Fibroblast of the conjunctiva (primary cell): ENCODE measurements at places on chromosomes 4 and X.

DNA sequence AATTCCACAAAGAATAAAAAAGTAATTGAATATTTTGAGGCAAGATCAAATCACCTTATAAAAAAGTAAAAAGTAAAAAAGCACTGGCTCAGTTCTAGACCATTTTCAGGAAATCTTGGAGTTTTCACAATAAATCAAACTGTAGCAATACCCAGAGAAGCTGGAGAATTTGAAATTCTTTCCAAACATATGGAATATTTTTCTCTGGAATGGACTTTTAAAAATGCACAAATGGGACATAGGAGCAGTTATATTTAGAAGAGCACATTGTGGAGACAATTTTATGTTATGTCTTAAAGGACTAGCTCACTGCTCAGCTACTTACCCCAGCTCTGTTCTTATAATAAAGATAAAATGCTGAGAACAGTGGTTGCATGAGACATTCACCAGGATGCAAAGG lies 211.9 kb upstream of the KIT start:
- no peak for DNase-seq

- no peak for DNase-seq
Observed at GRCh38 chr4:128380306-128380705, 92.7 kb upstream of the PGRMC2 start.

GRCh38 chrX:32289356-32289755 lies 922.0 kb downstream of the DMD start:
- DNase-seq: no peak

- DNase-seq: peak; percentile 47
Observed at GRCh38 chrX:135974279-135974856, 580 bp upstream of the MMGT1 start.

GRCh38 chr4:76584241-76585152 lies 149.5 kb downstream of the SHROOM3 start:
- no peak for DNase-seq

- DNase-seq: no peak
Observed at GRCh38 chrX:39418731-39419638, 617.7 kb downstream of the MID1IP1 start.

GRCh38 chr4:31023109-31023508 lies 302.9 kb downstream of the PCDH7 start:
- no peak for DNase-seq

DNA sequence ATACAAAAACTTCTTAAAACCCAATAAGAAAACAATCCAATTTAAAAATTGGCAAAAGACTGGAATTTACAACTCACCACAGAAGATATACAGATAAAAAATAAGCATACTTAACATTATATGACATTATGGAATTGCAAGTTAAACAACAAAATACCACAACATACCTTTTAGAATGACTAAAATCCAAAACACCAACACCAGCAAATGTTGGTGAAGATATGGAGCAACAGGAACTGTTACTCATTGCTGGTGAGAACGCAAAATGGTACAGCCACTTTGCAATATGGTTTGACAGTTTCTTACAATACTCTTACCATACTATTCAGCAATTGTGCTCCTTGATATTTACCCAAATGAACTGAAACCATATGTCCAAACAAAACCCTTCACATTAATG lies 112.4 kb downstream of the ADGRL3 start:
- DNase-seq: no peak

- no peak for DNase-seq
Observed at GRCh38 chr4:183343730-183344129, 21.5 kb upstream of the CLDN24 start.

DNA sequence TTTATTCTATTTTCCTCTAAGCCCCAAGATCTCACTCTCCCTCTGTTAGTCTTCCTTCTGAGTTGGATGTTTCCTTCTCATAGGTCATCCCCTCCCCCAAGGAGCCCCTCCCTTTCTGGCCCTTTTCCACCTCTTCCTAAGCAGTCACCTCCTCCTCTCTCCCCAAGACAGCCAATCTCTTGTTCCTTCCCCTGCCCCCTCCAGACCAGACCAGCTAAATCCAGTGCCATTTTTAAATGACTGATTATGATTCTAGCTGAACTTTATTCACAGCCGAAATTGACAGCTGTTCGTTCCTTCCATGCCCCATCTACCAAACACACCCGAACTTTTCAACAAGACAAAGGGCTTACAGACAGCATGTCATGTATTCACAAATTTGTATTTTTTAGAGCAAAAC lies 1.9 kb downstream of the SPIN2A start:
- no peak for DNase-seq

GRCh38 chrX:43985511-43985910 lies 12.3 kb upstream of the NDP start:
- DNase-seq: no peak

DNA sequence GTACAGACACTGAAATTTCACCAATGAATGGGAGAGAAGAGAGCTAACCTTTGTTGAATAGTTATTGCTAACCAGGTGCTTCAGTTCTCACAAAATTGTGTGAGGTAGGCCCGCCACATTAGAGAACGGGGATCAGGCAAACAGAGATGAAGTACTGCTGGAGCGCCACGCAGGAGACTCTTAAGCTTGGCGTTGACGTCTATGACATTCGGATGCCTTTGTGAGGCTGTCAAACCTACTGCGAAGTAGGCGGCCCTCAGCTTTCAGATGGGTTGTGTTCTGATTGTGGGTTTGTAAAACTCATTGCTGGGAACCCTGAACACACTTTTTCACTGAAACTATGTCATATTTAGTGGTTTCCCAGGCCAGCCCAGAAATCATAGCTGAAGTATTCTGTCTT lies 173.6 kb downstream of the CBR4 start:
- no peak for DNase-seq

GRCh38 chr4:183758758-183759447 lies 99.8 kb downstream of the TRAPPC11 start:
- no peak for DNase-seq

DNA sequence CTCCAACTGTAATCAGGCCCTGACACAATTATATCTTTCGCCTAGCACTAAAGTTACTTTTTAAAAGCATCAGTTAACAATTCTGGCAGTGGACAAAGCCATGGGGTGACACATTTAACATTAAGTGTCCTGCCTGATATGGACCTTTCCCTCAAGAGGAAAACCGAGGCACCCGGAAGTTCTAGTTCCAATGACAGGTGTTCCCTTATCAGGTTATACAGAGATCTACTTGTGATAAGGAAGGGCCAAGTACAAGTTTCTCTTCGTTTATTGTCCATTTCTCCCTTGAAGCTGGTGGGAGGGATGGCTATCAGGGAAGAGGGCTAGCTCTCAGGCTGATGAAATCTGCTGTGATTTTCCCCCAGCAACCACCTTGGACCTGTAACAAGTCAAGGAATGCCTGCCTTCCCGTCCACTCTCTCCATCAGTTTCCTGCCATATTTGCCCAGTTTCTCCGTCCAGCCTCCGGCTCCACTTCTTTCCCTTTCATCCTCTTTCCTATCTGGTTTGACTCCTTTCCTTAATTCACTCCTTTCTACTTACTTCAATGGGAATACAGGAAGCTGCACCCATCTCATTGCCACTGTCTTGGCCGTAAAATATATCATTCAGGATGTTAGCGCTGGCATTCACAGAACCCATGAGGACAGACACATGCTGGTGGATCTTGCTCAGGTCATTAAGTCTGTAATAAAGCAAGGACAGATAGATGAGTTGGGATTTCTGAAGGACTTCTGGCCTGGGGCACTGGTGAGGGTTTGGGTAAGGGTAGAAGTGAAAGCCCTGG lies 95.0 kb downstream of the DGKK start:
- no peak for DNase-seq

DNA sequence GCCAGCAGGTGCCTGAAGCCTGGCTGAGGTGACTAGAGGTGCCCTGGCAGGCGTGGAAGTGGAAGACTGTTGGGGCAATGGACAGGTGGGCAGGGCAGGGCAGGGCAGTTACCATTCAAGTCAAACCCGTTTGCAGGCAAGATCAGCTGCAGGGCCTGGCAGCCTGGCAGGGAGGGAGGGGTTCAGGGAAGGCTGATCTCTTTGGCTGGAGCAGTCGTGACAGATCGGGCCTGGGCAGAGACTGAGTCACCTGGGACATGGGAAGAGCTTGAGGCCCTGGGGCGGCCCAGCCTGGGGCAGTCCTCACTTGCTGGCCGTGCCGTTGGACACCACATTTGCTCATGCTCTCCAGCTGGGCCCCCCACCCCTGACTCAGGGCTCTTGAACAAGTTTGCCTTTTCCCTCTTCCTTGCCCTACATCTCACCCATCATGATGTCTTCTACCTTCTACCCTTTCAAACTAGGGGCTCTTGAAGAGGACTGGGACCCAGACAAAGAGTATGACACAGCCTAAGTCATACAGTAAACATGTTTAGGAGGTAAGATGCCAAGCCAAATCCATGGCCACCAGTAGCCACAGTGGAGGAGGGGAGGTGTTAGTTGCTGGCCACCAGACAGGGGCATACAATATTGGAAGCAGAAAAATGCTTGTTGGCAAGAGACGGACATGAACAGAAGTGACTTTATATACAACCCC lies 2.0 kb upstream of the ZNF185 start:
- DNase-seq: no peak

DNA sequence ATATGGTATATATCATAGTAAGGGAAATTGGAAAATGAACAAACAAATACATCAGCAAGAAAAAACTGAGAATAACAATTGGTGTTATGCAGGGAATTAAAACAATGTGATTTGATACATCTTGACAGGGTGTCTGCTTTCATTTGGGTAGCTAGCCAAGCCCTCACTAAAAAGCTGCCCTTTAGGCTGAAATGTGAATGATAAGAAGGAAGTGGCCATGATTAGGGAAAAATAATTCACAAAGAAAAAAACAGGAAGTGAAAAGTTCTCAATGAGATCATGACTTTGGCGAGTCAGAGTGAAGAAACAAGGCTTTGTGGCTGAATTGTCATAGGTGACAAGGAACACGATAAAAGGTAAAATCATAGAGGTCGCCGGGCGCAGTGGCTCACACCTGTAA lies 675.8 kb upstream of the SLIT2 start:
- DNase-seq: no peak

DNA sequence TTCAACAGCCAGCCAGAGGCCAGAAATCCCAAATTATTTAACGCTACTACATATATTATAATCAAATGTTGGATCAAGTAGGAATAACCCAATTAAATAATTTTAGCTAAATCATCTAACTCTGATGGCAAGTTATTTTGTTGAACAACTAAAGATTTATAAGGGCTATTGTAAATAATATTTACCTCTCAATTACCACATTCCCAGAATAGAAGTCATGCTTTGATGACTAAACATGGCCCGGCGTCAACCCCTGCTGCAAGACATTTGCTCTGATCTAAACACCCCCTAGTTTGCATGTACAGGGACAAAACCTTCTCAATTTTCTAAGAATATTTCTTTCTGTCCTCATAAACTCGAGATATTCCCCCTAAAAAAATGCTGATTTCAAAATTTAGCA lies 14.2 kb downstream of the VEGFC start:
- DNase-seq: no peak

- no peak for DNase-seq
Observed at GRCh38 chrX:110397904-110398303, 39.3 kb downstream of the RTL9 start.

GRCh38 chrX:72020204-72020603 lies 109.6 kb downstream of the NHSL2 start:
- DNase-seq: no peak

GRCh38 chr4:87985097-87985886 lies 9.8 kb downstream of the SPP1 start:
- no peak for DNase-seq

GRCh38 chr4:147101678-147102077 lies 156.0 kb upstream of the TTC29 start:
- DNase-seq: no peak

DNA sequence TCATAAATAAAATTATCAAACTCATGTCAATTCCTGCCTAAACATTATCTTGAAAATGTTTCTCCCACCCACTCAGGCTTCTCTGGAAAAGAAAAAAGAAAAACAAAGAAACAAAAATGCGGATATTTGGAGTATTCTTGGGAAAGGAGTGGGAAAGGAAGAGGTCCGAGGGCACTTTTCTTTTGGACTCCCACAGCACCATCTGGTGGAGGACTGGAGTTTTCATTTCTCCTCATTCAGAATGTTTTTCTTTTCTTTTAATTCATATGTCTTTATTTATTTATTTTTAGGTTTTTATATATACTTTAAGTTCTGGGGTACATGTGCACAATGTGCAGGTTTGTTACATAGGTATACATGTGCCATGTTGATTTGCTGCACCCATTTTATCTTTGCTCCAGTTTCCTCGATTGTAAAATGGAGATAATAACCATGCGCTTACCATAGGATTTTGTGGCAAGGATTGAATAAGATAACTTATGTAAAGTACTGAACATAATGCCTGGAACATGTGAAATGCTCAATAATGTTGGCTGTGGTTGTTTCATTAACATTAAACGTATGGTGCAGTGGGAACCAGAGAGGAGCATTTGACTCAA lies 8.0 kb upstream of the KCNE5 start:
- DNase-seq: peak; percentile 21

GRCh38 chrX:95063554-95063953 lies 1389.5 kb downstream of the FAM133A start:
- no peak for DNase-seq

DNA sequence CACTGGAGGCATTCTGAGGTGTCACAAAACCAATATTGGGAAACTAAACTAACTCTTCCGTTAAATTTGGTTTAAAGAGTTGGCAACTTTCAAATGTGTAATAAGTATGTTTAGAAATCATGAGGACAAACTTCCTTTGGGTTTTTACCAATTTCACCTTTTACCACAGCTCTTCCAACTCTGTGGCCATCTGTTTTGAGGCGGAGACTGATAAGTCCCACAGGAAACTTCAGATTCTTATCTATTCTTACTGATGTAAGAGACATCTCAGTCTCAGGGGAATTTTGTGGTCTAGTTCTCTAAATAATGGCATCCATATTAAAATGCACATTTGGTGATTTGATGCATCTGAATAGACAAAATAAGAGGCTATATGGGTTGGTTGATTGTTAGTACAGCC lies 229.2 kb upstream of the AFF2 start:
- no peak for DNase-seq

DNA sequence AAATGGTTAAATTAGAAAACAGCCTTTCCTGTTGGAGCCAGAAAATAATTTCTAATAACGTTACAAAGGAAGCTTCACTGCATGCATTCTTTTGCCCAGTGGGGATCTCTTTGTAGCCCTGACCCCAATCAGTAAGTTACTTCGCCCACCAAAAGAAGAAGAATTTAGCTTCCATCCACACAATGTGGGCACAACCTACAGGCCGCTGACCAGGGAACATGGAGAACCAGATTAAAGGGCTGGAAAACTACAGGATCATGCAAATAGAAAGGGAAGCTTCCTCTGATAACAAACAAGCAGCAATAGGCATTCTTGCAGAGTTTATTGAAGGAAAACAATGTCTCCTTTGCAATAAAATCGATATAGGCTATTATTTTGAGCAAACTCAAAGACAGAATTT lies 21.3 kb upstream of the TSPAN5 start:
- no peak for DNase-seq

DNA sequence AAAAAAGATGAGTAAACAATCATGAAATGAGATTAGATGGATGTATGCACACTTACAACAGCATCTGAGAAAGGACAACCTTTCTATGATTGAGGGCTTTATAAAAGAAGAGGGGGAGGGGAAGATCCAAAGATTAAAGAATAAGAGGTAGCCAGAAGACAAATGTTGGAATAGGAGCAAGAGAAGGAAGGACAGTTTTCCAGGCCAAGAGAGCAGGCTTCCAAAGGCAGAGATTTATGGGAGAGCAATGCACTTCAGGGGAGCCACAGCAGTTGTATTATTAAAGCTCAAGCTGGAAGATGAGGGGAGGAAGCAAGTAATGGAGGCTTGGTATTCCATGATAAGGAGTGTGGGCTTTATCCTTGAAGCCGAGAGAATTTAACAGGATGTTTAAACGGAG lies 110.3 kb upstream of the PTPN13 start:
- DNase-seq: no peak

GRCh38 chr4:2961811-2962441 lies 1.3 kb downstream of the NOP14 start:
- DNase-seq: no peak
